NCI-H774 (cell line): ENCODE measurements at places on chromosomes 4 and X.
A peak's percentile ranks its signal among the peaks of the same experiment; 100 is the strongest.

DNA sequence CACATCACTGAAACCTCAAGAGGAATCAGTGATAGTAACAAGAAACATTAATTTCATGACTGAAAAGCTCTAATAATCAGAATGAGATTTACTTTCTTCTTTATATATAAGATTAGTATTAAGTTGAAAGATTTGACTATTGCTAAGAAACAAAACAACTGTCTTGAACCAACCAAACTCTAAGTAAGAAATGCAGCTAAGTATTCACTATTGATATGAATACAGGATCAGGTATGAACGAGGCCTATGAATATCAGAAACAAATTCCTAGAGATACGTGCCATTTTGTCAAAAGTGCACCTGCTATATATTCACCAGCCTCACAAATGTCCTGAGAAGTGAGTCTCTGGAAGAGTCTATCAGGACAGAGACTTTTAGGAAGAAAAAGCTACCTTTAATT, 32.1 kb downstream of the GATB start:
- DNase-seq = no peak

DNA sequence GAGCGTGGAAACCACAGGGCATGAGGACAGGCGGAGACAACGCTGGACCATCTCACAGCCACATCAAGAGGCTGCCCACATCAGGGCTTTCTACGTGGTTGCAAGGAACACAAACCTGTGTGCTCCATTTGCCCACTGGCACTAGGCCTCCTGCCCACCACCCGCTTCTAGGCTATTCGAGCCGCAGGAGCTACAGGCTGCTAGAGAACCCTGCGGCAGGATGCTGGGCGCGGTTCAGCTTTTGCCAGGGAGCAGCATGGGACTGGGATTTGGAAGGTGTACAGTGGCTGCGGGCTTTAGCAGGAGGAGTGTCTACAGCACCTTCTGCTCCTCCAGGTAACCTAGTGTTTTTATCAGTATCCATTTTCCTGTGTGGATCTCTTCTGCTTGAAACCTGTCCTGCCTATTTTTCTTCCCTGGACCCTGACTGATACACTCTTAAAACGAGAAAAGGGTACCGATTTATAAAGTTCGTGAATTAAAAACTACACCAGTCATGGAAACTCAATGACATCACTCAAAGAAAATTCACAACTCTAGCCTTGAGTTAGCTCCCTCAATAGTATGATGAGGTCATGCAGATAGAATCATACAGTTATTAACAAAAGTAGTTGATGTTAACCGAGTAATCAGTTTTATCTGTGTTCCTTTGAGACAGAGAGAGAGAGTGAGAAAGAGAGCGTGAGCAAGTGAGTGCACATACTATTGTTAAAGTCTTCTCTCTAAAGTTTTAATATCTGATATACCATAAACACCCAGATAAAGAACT, 12.8 kb downstream of the NOP14 start:
- no peak for DNase-seq

DNA sequence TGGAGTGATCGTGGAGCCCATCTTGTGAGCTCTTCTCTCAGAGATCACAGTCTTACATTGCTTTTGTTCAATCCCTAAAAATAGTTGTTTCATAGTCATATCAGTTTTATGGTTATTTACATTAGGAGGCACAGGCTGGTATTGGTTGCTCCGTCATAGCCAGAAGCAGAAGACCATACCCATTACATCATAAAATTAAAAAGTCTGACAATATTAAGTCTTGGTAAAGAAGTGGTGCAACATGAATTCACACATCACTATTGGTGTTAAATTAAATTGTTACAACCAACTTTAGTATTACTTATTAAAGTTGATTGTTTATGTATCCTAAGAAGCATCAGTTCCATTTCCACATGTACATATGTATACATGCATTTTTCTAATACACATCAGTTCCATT, 84.6 kb downstream of the LARP1B start:
- DNase-seq = no peak

GRCh38 chr4:40628888-40629287, 776 bp downstream of the RBM47 start:
- DNase-seq = no peak

GRCh38 chrX:103477496-103477895, 41.8 kb downstream of the RAB40A start:
- DNase-seq = no peak

DNA sequence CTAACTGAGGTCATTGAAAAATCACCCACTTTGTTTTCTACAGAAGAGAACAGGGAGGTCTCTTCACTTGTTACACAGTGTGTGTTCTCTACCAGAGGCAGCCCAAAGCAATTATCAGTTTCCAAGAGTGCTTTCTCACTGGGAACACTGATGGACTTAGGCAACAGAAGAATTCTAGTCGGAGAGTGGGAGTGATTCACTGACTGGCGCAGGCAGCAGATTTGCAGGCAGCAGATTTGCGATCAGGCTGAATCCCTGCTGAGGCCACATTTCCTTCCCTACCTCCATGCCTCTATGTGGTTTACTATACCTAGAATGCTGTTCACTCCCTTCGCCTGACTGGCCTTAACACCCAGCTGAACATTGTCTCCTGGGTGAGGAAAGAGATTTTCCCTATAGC, 6.6 kb downstream of the OCIAD2 start:
- no peak for DNase-seq

- no peak for DNase-seq
Observed at GRCh38 chr4:123617791-123618190, 221.2 kb downstream of the SPRY1 start.

GRCh38 chr4:54675721-54676461, 18.1 kb downstream of the KIT start:
- no peak for DNase-seq

- peak; percentile 50 for DNase-seq
Observed at GRCh38 chrX:151753313-151754046, 18.9 kb downstream of the CNGA2 start.

- DNase-seq = no peak
Observed at GRCh38 chr4:111502626-111503025, 642.6 kb upstream of the FAM241A start.

DNA sequence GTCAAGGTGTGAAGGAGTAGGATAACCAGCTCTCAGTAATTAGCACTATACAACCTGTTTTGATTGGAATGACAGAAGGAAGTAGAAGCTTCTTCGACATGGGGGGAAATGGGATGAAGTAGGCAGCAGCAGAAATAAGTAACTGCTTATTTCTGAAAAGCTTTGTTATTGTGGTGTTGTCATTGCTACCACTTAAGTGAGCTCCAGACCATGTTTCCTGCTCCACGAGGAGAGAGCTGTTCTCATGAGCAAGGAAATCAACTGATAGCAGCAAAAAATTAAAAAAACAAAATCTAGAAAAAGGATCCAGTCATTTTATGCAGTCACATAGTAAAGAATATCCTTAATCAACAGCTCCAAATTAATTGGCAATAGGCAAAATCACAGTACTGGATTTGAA, 106.1 kb upstream of the TLL1 start:
- no peak for DNase-seq

GRCh38 chr4:81431971-81432370, 39.7 kb downstream of the RASGEF1B start:
- DNase-seq = no peak

- no peak for DNase-seq
Observed at GRCh38 chrX:16039834-16040233, 83.5 kb upstream of the GRPR start.

DNA sequence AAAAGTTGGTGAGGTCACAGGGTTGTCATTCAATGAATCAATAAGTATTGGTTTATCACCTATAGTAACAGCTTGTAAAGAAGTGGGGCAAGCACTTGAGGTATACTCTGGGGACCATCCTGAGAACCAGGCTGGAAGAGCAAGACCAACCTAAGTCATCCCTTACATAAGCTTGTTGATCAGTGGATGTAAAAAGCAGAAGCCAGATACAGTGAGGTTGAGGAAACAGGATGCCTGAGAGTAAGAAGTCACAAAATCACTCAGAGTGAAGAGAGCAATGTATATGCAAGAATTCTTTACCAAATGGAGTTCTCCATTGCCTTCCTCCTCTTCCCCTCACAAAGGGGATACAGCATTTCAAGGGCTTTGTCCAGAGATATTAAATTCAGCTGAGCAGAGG, 76.3 kb upstream of the PACRGL start:
- DNase-seq = no peak
